ENCODE measurements at places on chromosomes 5 and 9.

DNA sequence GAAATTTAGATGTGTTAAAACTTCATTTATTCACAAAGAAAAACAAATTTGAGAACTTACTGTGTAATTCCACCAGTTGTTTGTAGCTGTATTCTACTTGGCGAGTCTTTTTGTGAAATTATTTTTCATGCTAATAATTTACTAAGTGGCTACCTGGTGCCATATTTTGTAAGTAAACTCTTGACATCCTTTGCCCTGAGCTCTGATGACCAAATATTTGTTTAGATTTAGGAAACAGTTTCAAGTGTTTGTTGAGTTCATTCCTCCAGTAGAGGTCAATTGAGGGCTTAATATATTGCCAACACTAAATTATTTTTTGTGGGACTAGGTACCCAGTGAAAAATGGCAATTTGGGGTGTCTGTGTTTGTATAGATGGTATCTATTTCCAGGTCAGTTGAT, 3.7 kb downstream of the CNTLN start:
- peaks cover 7% of the 10 kb centered on the region for H3K36me3 ChIP-seq
- DNase-seq, result no peak
- H3K4me1 ChIP-seq, result peaks cover 15% of the 10 kb centered on the region
- no peak overlapping the region for H3K27ac ChIP-seq
- H3K27me3 ChIP-seq, result no peaks in the 10 kb centered on the region

- H3K4me1 ChIP-seq, result peaks cover 8% of the 10 kb centered on the region
- H3K27ac ChIP-seq, result no peak overlapping the region
- no peak overlapping the region for H3K4me3 ChIP-seq
- H3K27me3 ChIP-seq, result no peaks in the 10 kb centered on the region
- no peaks in the 10 kb centered on the region for H3K36me3 ChIP-seq
These were observed 105.7 kb upstream of the RAD23B start for GRCh38 chr9:107177243-107177839.

- no peaks in the 10 kb centered on the region for H3K4me1 ChIP-seq
- H3K27me3 ChIP-seq, result no peaks in the 10 kb centered on the region
- H3K4me3 ChIP-seq, result no peak overlapping the region
- H3K27ac ChIP-seq, result no peak overlapping the region
These were observed 141.8 kb downstream of the UNC13B start for GRCh38 chr9:35303567-35303966.

- no peak for DNase-seq
- H3K27me3 ChIP-seq, result no peaks in the 10 kb centered on the region
- H3K27ac ChIP-seq, result no peak within 1 kb of the TSS
- H3K4me1 ChIP-seq, result no peaks in the 10 kb centered on the region
- no peak within 1 kb of the TSS for H3K4me3 ChIP-seq
- no peaks in the 10 kb centered on the region for H3K36me3 ChIP-seq
These were observed at the start of gene SLC46A2 for GRCh38 chr9:112890106-112891081. TSS of gene SLC46A2 (minus strand) at chr9:112890876. CDS start at chr9:112890681, 195 bp downstream.

GRCh38 chr9:124248960-124249359, 8.8 kb upstream of the NEK6 start:
- H3K36me3 ChIP-seq, result no peaks in the 10 kb centered on the region
- DNase-seq, result no peak
- H3K27ac ChIP-seq, result no peak overlapping the region
- H3K27me3 ChIP-seq, result no peaks in the 10 kb centered on the region

DNA sequence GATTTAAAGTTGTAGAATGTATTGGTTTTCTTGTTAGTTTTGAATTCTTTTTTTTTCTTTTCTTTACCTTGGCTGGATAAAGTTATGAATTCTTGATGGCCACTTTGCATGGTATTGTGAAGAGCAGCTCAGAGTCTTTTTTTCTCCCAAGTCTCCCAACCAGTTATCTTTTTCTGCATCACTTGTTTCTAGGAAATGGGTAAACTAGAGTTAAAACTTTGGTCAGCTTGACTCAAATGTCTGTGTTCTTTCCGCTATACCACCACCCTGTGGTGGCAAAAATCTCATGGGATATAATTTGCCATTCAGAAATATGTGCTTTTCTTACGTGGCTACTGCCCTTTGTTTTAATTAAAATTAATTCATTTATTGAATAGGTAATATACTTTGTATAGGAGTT, 113.2 kb downstream of the UNC13B start:
- H3K4me1 ChIP-seq, result peaks cover 36% of the 10 kb centered on the region
- H3K36me3 ChIP-seq, result peaks cover 5% of the 10 kb centered on the region
- no peak overlapping the region for H3K27ac ChIP-seq
- no peak for DNase-seq
- no peaks in the 10 kb centered on the region for H3K27me3 ChIP-seq
- no peak overlapping the region for H3K4me3 ChIP-seq

DNA sequence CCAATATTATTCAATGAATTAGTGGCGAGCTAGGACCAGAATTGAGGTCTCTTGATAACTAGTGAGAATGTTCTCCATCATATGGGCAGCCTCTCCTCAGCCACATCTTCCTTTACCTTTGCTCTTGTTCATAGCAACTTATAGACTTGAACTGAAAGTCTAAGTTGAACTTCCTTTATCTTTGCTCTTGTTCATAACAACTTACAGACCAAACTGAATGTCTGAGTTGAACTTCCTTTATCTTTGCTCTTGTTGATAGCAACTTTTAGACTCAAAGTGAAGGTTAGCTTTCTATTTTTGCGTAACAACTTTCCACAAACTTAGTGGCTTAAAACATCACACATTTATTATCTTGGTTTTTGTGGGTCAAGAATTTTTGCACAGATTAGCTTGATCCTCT, 146.4 kb upstream of the C9orf72 start:
- no peak overlapping the region for H3K4me3 ChIP-seq
- H3K27me3 ChIP-seq, result peaks cover 86% of the 10 kb centered on the region
- H3K36me3 ChIP-seq, result no peaks in the 10 kb centered on the region

DNA sequence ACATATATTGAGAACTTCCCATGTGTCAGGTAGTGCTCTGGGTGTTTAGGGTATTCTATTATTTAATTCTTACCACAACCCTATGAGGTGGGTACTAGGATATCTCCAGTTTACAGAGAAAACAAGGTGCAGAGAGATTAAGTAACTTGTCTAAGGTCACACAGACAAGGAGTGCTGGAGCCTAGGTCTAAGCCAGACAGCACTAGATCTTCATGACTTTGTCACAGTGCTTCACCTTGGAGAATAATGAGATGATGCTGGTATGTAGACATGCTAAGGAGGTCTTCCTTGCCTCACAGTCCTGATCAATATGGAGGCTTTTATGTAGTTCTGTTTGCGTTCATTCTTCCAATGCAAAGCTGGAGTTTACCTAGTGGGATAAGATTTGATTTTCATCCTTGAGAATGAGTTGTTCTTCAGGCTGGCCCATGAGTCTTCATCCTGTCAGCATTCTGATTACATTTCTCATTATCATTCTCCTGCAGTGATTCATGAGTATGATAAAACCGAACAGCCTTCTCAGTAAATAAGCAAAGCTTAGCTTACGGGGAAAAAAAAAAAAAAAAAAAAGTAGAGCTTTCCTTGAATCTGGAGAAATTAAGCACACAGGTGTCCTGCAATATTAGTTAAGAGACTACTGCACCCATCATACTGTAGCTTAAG, 176.3 kb downstream of the C9orf152 start:
- H3K36me3 ChIP-seq, result peaks cover 9% of the 10 kb centered on the region
- H3K4me3 ChIP-seq, result no peak overlapping the region
- H3K27ac ChIP-seq, result peak overlapping the region; percentile 59
- peaks cover 52% of the 10 kb centered on the region for H3K4me1 ChIP-seq
- H3K27me3 ChIP-seq, result no peaks in the 10 kb centered on the region
- DNase-seq, result peak; percentile 46

DNA sequence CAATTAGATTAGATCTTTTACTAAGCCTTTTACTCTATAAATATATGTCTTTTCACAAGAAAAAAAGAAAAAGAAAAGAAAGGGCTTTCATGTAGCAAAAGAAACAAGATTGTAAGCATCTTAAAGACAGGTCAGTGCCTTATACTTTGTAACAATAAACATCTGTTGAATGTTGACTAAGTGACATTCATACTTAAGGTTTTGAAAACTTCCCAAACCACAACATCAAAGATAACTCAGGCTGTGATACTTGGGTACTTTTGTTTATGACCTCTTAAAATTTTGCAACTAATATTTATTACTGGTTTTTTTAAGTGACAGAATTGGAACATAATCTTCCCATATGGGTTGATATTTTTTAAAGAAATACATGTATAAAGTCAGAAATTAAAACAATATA, 7.4 kb downstream of the GRAMD2B start:
- H3K27me3 ChIP-seq, result no peaks in the 10 kb centered on the region
- no peak for DNase-seq
- peaks cover 17% of the 10 kb centered on the region for H3K36me3 ChIP-seq
- peak overlapping the region; percentile 18 for H3K27ac ChIP-seq
- H3K4me1 ChIP-seq, result peaks cover 43% of the 10 kb centered on the region
- no peak overlapping the region for H3K4me3 ChIP-seq

DNA sequence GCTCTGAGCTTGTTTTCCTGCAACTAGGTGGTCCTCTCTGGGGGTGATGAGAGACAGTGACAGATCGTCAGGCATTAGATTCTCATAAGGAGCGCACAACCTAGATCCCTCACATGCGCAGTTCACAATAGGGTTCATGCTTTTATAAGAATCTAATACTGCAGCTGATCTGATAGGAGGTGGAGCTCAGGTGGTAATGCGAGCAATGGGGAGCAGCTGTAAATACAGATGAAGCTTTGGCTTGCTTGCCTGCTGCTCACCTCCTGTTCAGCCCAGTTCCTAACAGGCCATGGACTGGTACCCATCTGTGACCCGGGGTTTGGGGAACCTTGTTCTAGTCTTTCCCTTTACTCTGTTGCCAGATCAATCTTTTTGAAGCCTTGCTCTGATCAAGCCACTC, 89.5 kb upstream of the POU5F2 start:
- peak overlapping the region; percentile 3 for H3K27ac ChIP-seq
- peaks cover 7% of the 10 kb centered on the region for H3K4me1 ChIP-seq
- H3K4me3 ChIP-seq, result no peak overlapping the region

Measured in MCF 10A (cell line).